ENCODE measurements at places on chromosomes 6 and 20. TPM values are rescaled to one million over a fixed set of nuclear protein-coding genes. Genes with fewer than 3 reads are reported as not detected.

Gene ANKEF1
- total RNA-seq, result 1.4 TPM

Gene ZFP57
- total RNA-seq, result not detected

Gene KCNS1
- not detected for total RNA-seq

Gene TMC2
- total RNA-seq, result not detected

Gene CFB
- total RNA-seq, result 3.9 TPM

DNA sequence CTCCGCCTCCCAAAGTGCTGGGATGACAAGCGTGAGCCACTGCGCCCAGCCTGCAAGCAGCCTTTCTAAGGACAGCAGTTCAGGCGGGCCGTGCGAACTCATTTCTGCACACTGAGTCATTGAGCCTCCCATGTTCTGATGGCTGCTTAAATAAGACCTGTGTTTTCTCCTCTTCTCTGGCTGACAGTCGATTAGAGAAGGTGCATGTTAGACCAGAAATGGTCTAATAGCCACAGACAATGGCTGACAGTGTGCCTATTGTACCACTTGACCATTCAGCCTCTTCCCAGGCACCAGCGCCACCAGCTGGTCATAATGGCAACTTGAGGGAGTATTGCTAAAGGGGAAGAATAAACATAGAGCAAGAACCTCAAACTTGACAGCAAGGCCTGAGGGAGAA, 6.2 kb downstream of the CST11 start:
- H3K4me3 ChIP-seq, result no peak overlapping the region
- H3K27ac ChIP-seq, result no peak overlapping the region
- no peaks in the 10 kb centered on the region for H3K27me3 ChIP-seq
- no peaks in the 10 kb centered on the region for H3K4me1 ChIP-seq
- DNase-seq, result no peak

- H3K27ac ChIP-seq, result peak overlapping the region; percentile 72
- H3K4me1 ChIP-seq, result peaks cover 36% of the 10 kb centered on the region
- H3K27me3 ChIP-seq, result no peaks in the 10 kb centered on the region
- DNase-seq, result peak; percentile 65
- no peaks in the 10 kb centered on the region for H3K36me3 ChIP-seq
- H3K4me3 ChIP-seq, result no peak overlapping the region
These were observed 37.6 kb upstream of the CLIC5 start for GRCh38 chr6:46053039-46053933.

DNA sequence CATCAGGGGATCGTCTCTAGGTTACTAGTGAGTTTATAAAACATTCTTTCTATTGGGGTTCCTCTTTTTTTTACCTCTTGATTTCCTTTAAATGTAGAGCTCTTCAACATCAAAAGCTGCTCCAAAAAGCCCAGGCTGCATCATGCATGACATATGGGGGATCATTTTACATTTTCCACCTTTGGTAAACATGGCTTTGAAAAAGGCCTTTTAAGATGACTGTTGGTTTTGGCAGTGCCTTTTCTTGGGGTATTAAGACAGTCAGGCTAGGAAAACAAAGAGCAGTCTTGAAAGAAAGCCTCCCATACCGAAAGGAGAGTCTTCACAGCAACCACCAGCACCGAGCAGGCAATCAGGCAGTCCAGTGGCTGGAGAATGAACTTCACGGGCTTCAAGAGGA, 73.2 kb downstream of the NPEPL1 start:
- no peaks in the 10 kb centered on the region for H3K4me1 ChIP-seq
- no peak overlapping the region for H3K4me3 ChIP-seq
- no peaks in the 10 kb centered on the region for H3K36me3 ChIP-seq
- peaks cover 21% of the 10 kb centered on the region for H3K27me3 ChIP-seq

DNA sequence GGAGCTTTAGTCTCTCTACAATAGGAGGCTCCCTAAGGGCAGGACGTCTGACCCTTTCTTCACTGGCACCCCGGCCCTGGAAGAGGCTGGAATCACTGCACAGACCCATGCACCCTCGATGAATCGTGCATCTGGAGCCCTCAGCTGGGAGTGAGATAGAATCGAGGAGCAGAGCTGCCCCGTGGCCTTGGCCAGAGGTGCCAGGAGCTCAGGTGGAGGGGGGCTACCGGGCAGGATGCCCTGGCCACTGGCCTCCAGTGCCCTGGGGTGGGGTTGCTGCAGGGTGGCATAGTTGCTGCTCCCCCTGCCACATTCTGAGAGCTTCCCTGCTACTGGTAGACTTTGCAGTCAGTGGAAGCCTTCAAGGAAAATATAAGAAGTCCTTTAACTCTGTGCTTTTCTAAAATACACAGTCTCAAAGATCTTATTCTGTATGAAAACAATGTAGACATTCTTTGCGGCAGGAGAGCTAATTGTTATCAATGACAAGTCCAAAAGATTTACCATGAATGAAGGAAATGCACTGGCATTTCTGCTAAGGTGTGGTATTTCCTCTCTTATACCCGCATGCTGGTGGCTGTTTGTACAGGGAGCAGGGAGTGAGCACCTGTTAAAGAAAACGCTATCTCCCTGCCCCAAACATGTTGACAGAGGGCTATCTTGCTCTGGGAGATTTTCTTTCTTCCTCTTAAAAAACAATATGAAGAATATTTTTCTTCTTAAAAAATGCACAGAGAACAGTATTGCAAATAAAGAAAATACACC, 122.8 kb downstream of the C6orf118 start:
- no peaks in the 10 kb centered on the region for H3K4me1 ChIP-seq
- no peak overlapping the region for H3K27ac ChIP-seq
- H3K4me3 ChIP-seq, result no peak overlapping the region
- no peak for DNase-seq

- H3K36me3 ChIP-seq, result no peaks in the 10 kb centered on the region
- DNase-seq, result no peak
- H3K27me3 ChIP-seq, result no peaks in the 10 kb centered on the region
- no peak overlapping the region for H3K4me3 ChIP-seq
These were observed 206.8 kb upstream of the QKI start for GRCh38 chr6:163207431-163208383.

DNA sequence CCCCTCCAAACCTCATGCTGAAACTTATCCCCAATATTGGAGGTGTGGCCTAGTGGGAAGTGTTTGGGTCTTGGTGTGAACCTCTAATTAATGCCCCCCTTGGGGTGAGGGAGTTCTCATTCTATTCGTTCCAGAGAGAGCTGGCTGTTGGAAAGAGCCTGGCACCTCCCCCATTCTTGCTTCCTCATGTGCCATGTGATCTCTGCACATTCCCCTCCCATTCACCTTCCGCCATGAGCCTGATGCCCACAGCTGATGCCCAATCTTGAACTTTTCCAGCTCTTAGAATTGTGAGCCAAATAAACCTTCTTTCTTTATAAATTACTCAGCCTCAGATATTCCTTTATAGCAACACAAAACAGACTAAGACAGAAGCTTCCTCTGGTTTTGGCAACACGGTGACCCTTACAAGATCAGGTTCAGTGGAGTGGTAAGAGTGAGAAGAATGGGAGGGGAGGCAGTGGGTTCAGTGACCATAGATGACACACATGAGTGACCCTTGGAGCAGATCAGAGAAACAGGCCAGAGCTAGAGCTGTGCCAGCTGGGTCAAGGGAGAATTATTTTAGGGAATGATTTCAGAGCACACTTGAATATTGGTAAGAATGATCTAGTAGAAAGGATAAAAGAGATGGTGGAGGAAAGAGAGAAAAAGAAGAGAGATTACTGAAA, 176.4 kb downstream of the LY86 start:
- H3K27me3 ChIP-seq, result no peaks in the 10 kb centered on the region
- H3K36me3 ChIP-seq, result no peaks in the 10 kb centered on the region
- H3K4me1 ChIP-seq, result no peaks in the 10 kb centered on the region
- DNase-seq, result no peak
- no peak overlapping the region for H3K4me3 ChIP-seq
- no peak overlapping the region for H3K27ac ChIP-seq

GRCh38 chr6:31351401-31352309, 5.3 kb downstream of the HLA-B start:
- no peak overlapping the region for H3K27ac ChIP-seq
- H3K36me3 ChIP-seq, result no peaks in the 10 kb centered on the region
- H3K4me3 ChIP-seq, result no peak overlapping the region
- DNase-seq, result no peak

- H3K27ac ChIP-seq, result no peak overlapping the region
- H3K27me3 ChIP-seq, result no peaks in the 10 kb centered on the region
- no peaks in the 10 kb centered on the region for H3K4me1 ChIP-seq
- H3K4me3 ChIP-seq, result no peak overlapping the region
These were observed 118.7 kb downstream of the EPHA7 start for GRCh38 chr6:93300661-93301060.

GRCh38 chr6:718345-718744, 25.4 kb upstream of the EXOC2 start:
- no peak overlapping the region for H3K27ac ChIP-seq
- H3K4me3 ChIP-seq, result no peak overlapping the region
- no peaks in the 10 kb centered on the region for H3K36me3 ChIP-seq
- H3K27me3 ChIP-seq, result no peaks in the 10 kb centered on the region
- H3K4me1 ChIP-seq, result no peaks in the 10 kb centered on the region

DNA sequence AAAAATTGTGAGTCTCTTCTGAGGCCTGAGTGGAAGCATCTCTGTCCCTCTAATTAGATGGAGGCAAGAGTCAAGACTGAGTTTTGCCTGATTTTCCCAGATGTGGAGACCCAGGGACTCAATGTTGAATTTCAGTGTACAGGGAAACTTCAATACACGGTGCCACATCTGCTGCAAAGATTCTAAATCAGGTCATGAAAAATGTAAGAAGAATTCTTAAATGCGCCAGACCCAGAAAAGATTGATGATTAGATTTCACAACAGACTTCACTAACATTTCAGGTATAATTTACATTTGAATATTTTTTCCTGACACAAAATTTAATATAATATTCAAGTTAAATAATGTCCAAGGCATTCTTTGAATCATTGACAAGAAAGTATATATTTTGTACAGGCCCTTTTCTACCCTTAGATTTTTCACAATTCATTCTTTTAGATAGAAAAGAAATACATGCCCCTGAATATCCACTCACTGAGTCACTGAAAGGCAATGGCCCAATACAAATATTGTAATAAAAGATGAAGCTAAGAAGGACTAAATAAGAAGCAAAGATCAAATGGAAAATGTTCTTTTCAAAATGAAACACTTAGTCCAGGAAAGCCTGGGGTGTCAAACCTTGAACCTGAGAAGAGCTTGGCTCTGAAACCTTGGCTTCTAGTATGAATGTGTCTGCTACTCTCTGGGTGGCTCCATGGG, 18.2 kb upstream of the HDGFL1 start:
- H3K27ac ChIP-seq, result no peak overlapping the region
- no peak for DNase-seq
- H3K27me3 ChIP-seq, result no peaks in the 10 kb centered on the region

DNA sequence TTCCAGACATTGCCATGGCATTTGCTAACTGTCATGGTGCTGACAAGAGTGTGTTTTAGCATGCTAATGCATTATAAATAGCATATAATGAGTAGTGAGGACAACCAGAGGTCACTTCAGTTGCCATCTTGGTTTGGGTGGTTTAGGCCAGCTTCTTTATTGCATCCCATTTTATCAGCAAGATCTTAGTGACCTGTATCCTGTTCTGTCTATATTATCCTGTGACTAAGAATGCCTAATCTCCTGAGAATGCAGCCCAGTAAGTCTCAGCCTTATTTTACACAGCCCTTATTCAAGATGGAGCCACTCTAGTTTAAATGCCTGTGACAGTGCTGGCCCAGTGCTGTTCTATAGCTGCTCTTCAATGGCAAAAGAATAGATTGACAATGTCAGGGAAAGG, 781.0 kb upstream of the ADGRB3 start:
- DNase-seq, result no peak
- H3K27me3 ChIP-seq, result no peaks in the 10 kb centered on the region
- no peak overlapping the region for H3K4me3 ChIP-seq
- H3K36me3 ChIP-seq, result no peaks in the 10 kb centered on the region
- H3K4me1 ChIP-seq, result no peaks in the 10 kb centered on the region

DNA sequence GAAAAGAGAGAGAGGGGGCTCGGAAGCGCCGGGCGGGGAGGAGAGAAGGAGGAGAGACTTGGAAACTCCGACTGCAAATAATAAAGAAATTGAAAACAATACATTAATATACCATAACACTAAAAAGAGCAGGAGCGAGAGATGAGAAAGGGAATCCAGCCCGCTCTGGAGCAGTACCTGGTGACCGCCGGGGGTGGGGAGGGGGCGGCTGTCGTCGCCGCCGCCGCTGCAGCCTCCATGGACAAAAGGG, 338 bp downstream of the E2F3 start:
- H3K27ac ChIP-seq, result peak overlapping the region; percentile 73
- DNase-seq, result no peak
- peaks cover 10% of the 10 kb centered on the region for H3K4me1 ChIP-seq
